Suppressor macrophage (primary cell): ENCODE measurements at places on chromosomes 16 and 17.

GRCh38 chr17:75695141-75695829, 26.0 kb upstream of the ITGB4 start:
- DNase-seq, result no peak

DNA sequence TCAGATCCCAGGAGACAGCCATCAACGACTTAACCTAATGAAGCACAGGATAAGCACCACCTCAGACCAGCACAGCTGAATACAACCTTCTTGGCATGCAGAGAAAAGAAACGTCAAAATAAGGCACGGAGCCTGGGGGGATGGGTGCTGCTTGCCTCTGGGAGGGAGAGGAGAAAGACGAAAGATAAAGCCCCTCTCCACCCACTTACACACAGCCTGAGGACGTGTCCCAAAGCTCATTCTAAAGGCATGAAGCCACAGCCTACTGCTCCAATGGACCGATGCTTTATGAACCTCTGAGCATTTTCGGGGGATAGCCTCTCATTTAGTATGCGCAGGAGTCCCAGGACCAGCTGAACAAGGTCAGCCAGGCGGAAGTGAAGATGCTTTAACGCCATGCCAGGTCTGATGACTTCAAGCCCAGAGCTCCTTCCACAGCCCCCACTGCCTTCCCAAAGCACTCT, 31.1 kb downstream of the ST3GAL2 start:
- no peak for DNase-seq

DNA sequence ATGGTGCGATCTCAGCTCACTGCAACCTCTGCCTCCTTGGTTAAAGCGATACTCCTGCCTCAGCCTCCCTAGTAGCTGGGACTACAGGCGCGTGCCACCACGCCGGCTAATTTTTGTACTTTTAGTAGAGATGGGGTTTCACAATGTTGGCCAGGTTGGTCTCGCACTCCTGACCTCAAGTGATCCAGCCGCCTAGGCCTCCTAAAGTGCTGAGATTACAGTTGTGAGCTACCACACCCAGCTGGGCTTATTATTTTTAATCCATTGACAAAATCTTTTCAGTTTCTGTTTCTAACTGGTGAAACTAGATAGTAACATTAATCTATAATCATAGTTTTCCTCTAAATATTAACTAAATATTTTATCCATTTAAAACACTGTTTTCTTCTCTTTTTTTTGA, 5.9 kb downstream of the FAM234A start:
- DNase-seq, result no peak

- no peak for DNase-seq
Observed at GRCh38 chr17:34220045-34220751, 34.9 kb upstream of the CCL2 start.

DNA sequence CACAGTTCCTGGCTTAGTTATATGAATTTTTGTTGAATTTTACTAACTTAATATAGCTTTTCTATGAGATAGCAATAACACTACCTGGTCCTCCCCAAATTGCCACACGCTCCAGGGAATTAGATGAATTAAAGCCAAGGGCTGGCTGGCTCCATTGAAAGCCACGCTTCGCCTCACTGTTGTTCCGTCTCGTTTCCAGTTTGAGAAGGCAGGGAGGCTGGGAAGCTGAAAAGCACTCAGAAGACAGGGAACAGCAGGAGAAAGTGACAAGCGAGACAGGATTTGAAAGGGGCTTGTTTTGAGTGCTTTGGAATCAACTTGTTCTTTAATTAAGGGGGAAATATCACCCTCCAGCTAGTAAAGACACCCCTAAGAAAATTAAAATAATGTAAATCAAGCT, 425.3 kb downstream of the CA10 start:
- no peak for DNase-seq

DNA sequence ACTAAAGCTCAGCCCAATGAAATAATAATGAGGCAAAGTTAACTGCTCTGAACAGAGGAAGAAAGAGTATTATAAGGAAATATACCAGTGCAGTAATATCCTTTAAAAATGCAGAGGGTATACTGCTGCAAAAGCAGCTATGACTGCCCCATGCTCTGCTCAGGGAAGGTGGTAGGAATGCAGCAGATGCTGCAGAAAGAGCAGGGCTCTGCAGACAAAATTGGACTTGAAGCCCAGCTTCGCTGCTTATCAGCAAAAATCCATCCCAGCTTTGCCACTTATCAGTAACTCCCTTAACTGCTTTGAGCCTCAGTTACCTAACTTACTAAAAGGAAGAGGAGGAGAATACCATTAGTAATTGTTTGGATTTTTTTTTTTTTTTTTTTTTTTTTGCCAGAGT, 533.8 kb upstream of the CDH5 start:
- DNase-seq, result no peak

- DNase-seq, result no peak
Observed at GRCh38 chr17:63421681-63422645, 24.1 kb downstream of the CYB561 start.

DNA sequence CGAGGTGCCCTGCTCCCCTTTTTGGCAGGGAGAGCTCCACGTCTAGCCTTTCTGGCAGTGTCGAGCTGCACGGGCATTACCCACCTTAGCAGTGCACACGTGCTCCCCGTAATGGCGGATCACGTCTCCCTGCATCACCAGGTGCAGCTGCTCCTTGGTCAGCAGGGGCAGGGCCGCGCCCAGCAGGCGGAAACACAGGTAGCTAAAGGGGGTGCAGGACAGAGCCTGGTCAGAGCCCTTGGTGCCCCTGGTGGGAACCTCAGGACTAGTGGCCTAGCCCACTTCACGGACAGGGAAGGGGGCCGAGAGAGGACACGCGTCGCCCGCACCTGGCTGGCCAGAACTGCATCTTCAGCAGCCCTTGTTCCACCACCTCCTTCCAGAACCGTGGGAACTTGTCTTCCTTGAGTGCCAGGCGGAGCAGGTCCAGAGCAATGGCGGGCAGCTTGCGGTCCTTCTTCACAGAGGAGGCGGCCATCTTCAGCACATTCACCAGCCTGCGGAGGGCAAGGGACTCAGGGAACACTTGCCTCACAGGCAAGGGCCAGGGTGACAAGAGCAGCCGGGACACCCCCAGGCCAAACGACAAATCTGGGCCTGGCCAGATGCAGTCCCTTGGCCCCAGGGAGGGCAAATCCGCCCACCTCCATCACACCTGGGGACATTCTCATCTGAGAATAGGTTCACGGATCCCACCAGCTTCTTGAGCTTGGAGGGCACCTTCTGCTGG, 3.2 kb downstream of the MYBBP1A start:
- DNase-seq, result no peak

DNA sequence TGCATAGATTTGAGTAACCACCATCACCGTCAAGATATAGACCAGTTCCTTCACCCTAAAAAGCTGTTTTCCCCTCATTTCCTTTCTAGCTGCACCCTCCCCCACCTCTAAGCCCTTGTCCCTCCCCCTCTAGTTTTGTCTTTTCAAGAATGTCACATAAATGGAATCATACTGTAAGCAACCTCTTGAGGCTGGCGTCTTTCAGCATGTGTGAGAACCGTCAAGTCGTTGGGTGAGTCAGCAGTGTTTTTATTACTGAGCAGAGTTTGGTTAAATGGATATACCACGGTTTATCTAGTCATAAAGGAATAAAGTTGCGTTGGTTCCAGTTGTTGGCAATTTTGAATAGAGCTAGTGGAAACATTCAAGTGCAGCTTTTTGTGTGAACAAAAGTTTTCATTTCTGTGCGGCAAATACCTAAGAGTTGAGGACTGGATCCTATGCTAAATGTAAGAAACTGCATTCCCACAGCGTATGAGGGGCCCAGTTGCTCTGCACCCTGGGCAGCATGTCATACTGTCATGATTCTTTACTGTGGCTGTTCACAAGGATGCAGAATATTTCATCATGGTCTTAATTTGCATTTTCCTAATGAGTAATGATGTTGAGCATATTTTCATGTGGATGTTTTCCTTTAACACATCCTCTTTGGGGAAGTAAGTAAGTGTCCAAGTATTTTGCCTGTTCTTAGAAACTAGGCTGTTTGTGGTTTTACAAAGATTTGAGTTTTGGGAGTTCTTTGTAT, 264.3 kb downstream of the CPPED1 start:
- no peak for DNase-seq

DNA sequence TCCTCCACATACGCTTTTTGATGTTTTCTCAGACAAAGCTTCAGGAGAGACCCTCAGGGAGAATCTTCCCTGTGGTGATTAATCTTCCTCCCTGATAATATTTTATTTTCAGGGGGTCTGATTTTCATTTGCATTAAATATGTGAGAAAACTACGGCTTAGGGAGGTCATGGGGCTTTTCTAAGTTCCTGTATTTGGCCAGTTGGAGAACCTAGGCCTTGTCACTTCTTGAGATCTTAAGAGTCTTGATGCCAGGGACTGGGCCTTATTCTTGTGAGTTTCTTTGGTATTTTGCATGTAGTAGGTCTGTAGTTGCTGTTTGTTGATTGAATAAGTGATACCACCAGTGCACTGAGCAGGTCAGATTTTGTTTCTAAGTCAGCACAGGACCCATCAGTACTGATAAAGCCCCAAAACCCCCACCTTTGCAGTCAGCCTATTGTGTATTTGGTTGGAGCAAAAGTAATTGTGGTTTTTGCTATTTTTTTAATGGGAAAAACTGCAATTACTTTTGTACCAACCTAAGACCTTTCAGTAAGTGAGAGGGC, 130.1 kb downstream of the PRKCA start:
- DNase-seq, result peak; percentile 64

- no peak for DNase-seq
Observed at GRCh38 chr17:47982091-47982617, 11.2 kb downstream of the CDK5RAP3 start.

GRCh38 chr17:60678118-60678444, 430 bp downstream of the BCAS3 start:
- no peak for DNase-seq

DNA sequence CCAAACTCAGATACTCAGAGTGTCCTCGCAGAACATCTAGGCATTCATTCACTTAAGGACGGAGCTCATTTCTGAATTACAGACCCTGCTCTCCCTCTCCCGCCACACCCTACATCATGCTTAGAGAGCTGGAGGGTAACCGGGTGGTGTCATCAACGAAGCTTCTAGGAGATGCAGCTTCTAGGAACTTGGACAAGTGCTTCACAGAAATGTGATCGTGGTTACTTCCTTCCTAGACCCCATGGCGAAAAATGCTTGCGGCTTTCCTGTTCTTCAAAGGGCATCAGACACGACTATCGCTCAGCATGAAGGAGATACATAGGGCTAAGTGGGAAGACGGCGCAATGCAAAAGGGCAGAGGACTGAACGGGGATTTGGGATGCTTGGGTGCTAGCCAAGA, 126.8 kb downstream of the ZFHX3 start:
- peak; percentile 37 for DNase-seq

DNA sequence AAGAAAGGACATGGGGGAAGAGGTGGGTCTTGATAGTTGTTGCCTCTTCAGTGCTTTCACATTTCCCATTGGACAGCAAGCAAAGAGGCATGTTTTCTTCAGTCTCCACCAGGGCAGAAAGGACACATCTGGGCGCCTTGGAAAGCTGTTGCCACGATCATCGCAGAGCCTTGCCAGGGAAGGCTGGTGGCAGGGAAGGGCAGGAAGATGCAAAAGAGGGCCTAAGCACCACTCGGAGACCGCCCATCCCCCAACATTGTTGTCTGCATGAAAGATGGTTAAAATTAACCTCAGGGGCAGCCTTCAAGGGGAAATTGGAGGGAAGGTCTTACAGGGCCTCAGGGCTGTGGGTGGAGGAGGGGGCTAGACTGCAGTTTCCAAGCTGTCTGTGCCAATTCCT, 114.2 kb downstream of the SOX9 start:
- DNase-seq, result no peak

GRCh38 chr17:40317345-40317873, 8.4 kb downstream of the RARA start:
- DNase-seq, result peak; percentile 68

DNA sequence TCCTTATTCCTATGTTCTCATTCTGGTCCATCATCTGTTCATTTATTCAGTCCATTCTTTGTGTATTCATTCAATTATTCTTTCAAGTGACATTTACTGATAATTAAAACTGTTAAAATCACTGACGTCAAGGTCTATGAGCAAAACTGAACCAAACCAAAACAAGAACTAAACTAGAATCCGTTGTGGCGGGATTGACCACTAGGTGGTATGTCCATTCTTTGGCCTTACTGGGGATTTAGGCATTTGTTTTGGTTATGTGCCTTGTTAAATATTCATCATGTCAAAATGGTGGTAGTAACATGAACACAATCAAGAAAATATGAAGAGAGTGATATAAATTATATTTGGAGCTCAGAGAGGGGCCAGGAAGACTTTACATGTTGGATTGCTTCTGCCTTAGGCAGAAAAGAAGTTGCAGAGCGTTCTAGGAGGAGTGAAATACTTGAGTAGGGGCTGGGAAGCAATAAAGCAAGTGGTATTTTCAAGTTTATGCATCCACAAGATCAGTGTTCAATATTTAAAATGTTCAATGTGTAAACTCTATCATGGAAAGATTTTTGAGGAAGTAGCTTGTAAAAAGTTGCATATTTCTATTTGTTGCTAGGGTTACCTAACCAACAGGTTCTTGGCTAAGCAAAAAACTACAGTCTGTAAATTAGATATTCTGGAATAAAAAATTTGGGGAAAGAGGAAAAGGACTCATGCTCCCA, 129.0 kb downstream of the CDH13 start:
- DNase-seq, result no peak

DNA sequence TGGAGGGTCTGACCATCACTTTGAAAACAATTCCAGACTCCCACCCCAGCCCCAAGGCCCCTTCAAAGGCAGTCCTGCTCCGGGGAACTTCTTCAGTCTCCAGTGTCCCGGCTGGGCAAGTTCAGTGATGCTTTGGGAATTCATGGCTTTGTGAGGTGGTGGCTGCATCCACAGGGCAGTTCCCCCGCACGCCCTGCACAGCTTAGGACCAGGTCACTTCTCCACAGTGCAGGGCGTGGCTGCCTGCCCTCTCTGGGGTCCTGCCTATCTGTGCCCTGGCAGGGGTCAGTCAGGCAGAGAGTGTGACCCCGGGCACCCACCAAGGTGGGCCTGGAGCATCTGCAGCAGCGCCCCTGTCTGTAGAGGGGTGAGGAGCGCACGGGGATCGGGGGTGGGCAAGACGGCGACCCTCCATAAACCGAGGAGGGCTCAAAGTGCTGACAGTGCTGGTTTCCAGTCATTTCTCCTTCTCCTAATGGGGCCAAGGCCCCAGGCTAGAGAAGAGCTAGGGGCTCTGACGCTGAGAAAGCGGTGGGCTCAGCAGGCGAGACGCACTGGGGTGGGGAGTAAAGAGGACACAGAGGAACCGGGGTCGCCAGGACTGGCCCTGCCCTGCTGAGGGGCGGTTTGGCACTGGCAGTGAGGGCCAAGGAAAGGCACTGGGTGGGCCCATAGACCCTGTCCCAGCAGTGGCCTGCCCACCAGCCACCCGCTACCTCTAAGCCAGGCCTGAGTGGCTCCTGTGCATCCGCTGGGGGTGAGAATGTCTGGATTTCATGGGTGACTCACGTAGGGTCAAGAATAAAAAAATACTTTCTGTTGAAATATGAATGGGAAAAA, 4.2 kb upstream of the ARHGAP27 start:
- no peak for DNase-seq
